ENCODE measurements at places on chromosomes 4 and X.
A peak's percentile ranks its signal among the peaks of the same experiment; 100 is the strongest.

DNA sequence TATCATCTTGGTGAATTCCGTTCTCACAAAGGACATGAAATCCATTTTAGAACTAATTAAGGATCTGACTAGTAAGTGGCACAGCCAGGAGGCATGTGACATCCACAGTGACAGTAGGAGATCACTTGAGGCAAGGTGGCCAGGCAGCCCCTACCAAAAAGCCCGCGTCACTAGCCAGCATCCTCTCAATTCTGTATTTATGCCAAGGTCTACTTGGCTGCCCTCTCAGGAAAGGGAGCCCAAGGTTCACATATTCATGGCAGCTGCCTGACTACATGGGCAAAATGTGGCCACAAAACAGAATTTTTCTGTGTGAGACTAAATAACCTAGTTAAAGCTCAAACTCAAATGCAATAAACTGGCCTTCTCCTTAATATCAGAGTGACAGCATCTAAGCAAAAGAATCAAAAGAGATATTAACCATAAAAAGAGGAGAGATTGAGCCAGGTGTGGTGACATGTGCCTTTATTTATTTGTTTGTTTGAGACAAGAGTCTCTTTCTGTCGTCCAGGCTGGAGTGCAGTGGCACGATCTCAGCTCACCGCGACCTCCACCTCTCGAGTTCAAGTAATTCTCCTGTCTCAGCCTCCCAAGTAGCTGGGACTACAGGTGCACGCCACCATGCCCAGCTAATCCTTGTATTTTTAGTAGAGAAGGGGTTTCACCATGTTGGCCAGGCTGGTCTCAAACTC is 51.5 kb downstream of the SLC9A7 start:
- DNase-seq = no peak

- DNase-seq = no peak
Observed at GRCh38 chrX:121322159-121322558, 274.7 kb downstream of the GLUD2 start.

GRCh38 chrX:93874554-93874953 is 200.5 kb downstream of the FAM133A start:
- peak; percentile 1 for DNase-seq

DNA sequence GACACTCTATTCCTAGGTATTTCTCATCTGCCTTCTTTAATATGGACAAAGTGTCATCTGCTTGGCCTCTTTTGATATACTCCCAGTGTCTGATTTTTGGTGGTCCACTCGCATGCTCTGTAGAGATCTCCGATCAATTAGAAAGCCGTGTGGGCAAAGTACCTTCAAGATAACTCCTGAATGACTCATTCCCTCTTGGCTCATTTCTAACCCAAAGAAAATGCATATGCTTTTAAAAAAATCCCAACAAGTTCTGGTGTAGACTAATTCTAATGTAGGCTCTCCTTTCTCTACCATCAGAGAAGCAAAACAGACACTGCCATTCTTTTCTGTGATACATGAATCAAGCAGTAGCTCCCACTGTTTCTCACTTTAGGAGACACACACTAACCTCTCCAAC is 714.9 kb upstream of the ADGRL3 start:
- DNase-seq = no peak

GRCh38 chr4:88599714-88600113 is 7.4 kb downstream of the HERC3 start:
- no peak for DNase-seq

DNA sequence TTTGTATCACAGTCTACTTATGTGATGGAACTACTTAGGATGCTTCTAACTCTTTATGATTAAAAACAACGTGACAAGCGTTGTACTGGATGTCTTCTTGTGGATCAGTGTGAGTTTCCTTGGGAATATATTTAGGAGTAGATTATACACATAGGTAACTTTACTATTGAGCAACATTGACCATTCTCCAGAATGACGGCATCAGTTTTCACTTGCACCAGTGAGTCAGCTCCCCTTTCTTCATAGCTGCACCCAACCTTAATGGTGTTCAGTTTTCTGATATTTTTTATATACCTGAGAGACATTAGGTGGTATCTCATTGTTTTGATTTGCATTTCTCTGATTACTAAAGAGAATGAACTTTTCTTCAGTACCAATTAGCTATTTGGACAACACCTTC is 343.9 kb downstream of the ADGRL3 start:
- DNase-seq = no peak

DNA sequence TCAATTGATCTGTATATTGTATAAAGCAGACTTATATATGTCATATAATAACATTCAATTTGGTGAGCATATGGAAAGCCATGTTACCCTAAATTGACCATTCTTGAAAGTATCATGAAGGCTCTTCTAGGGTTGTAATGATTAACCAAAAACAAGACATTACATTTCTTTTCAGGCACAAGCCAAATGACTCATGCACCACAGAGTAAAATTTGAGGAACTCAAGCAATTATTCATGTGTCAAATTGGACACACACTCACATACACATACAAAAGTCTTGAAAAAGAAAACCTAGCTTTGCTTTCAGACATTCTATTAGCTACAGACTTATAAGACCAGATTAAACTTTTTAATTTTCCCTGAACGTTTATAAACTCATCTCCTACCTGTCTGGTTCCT is 146.5 kb upstream of the PCDH18 start:
- no peak for DNase-seq

- peak; percentile 90 for DNase-seq
Observed at GRCh38 chr4:39976141-39976944, 1.4 kb downstream of the PDS5A start.

- no peak for DNase-seq
Observed at GRCh38 chr4:153025406-153025805, 89.3 kb downstream of the FHDC1 start.

DNA sequence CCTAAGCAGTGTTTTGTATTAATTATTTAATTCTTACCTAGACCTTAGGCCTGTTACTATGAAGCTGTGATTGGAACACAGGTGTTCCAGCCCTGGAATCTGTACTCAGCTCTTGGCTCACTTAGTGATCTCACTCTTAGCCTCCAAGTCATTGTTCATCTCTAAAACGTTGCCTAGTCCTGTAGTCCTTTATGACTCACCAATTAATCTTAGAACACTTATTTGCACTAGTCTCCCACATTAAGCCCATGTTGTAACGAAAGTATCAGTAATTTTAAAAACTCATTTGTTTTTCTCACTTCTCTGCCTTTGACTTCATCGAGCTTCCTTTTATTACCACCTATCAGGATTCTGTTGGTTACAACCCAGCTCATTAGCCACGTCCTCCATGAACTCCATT is 1224.7 kb upstream of the TENM3 start:
- no peak for DNase-seq

DNA sequence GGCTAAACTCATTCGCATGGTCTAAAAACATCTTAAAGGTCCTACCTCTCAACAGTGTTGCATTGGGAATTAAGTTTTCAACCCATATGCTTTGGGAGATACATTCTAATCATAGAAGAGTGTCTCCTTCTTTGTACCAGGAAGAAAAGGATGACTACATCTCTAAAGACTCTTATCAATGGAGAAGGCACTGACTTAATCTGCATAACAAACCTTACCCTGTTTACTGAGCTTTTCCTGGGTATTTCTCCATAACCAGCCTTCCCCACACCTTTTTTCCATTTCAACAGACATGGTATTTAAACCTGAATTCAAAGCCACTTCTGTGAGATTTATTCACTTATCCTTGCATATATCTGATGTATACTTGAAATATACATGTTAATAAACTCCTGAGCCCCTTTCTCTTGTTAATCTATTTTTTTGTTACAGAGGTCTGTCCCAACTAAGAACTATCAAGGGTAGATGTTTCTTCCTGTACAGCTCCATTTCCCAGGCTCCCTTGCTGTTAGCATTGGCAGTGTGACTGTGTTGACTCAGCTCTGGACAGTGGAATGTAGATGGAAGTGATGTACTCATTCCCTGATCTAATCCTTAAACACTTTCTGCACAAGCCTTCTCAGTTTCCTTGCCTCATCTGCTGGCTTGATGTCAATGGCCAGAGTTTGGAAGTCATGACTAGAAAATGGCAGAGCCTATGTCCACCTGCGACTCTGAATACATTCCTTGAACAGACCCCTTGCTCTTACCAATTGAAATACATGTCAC is 148.9 kb upstream of the CPEB2 start:
- DNase-seq = no peak

Measured in GM12865 (cell line).